CD4-positive, alpha-beta T cell (primary cell): ENCODE measurements at places on chromosomes 11 and 22.

GRCh38 chr11:88402784-88403183, 65.2 kb upstream of the CTSC start:
- no peak for DNase-seq

DNA sequence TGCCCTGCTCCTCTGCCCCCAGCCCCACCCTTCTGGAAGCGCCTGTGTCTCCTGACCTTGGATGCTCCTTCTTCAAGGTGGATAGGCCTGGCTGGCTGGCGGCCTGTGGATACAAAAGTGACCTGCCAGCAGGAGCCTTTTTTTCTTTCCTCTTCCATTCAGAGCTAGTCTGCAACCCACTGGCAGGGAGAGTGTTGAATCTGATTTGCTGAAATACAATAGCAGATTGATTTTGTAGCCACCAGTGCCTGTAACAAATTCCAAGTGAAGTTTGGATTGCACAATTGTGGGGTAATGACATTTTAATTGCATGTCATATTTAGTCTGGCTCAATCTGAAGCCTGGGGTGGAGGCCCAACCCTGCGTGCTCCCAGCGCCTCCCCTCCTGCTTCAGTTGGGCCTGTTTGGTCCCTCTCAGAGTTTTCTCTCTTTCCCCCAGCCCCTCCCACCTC, 97.2 kb downstream of the GRIK4 start:
- no peak for DNase-seq

- DNase-seq, result no peak
Observed at GRCh38 chr11:116866804-116867455, 29.5 kb upstream of the APOA1 start.

DNA sequence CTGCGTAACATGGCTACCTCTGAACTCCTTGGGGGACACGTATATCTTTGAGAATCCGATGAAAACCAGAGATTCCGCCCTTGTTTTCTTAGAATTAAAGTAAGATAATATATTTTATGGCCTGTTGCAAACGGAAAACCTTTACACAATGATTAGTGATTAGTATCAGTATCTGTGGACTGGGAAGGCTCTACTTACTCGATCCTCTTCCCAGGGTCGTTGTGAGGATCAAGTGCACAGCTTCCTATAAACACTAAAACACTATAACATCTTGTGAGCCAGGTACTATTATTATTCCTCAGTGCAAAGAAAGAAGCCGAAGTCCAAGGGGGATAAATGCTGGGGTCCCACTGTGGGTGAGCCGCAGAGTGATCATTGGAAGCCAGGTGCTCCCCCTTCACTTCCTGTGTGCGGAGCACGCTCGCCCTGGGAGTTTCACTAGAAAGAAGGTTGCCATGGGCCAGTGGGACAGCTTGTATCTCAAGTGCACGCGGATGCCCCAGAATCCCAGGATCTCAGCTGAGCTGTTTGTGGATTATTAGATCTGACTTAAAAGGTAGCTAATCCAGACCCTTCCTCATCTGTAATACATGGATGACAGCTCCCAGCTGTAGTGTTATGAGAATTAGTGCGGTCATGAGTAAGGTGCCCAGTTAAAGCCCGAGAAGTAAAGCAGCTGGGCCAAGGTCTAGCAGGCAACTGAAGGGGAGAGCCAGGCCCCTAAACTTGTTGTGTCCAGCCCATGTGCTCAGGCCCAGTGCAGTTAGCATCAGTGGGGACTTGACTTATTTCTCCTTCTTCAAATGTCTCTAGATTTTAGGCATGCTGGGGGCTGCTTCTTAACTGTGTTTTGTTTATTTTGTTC, 839 bp downstream of the CBY1 start:
- no peak for DNase-seq

- DNase-seq, result no peak
Observed at GRCh38 chr11:44634401-44635281, 69.2 kb downstream of the CD82 start.
